Left lobe of liver (tissue), 2 donors: ENCODE measurements at places on chromosomes 16 and 17.

DNA sequence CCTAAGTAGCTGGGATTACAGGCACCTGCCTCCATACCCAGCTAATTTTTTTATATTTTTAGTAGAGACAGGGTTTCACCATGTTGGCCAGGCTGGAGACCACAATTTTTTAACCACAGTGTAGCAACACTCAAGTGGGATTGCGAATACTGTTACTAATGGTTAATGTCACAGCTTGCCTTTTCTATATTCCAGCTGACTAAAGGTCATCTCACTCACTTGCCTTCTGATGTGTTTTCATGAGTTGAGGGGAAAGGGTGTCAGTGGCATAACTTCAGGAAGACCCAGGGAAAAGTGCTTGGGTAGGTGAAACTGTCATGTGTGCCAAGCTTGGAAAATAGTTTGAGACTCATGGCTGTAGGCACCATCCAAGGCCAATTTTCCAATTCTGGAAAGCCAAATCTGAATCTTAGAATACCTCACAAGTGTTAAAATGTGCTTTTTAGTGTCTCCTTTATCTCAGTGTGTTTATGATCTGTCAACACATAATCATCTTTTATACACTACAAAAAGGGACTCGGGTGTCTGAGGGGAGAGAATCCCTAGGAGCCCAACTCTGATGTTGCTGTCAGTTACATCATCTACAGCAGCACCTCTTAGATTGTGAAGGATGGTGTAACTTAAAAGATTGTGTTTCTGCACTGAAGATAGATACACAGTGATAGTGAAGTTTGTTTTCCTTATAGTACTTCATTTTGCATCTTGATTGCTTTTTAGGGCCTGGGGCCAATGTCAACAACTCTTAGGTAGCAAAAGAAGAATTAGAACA is 27.1 kb downstream of the OGFOD1 start:
- no peak for DNase-seq

DNA sequence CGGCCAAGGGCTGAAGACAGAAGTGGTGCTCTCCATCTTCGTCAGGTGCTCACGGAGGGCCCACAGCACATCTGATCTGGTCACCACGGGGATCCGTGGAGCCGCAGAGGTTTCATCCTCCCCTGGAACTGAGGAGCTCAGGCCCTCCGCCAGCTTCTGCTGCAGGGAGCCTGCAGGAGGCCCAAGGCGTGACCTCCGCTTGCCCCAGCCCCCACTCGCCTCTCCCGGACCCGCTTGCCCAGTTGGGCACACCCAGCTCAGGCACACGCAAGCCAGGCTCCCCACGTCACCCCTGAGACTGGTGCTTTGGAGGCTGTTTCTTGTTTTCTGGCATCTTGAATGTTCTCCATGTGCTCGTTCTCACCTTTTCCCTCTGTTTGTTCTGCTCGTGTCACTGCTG is 39.4 kb upstream of the CHMP6 start:
- no peak for DNase-seq

DNA sequence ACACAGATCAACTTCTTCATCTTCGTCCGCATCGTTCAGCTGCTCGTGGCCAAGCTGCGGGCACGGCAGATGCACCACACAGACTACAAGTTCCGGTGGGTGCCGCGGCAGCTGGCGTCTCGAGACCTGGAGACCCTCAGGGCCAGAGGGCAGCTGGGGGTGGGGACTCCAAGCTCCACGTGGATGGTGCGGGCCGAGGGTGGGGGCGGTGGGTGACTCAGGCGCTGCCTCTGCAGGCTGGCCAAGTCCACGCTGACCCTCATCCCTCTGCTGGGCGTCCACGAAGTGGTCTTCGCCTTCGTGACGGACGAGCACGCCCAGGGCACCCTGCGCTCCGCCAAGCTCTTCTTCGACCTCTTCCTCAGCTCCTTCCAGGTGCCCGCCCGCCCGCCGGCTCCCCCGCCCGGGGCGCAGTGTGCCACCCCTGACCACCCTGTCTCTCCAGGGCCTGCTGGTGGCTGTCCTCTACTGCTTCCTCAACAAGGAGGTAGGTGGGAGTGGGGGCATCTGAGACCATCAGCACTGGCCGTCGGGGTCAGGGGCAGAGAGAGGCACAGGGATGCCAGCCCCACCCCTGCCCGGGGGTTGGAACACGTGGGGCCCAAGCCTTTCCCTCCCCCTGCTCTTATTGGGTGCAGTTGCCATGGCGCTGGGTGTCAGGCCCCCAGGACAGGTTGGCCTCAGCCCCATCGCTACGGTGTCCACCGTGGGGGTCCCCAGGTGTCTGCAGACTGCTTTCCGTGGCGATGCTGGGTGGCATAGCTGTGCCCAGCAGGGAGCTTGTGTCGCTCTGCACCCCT is 8.8 kb downstream of the GCGR start:
- DNase-seq, result no peak

DNA sequence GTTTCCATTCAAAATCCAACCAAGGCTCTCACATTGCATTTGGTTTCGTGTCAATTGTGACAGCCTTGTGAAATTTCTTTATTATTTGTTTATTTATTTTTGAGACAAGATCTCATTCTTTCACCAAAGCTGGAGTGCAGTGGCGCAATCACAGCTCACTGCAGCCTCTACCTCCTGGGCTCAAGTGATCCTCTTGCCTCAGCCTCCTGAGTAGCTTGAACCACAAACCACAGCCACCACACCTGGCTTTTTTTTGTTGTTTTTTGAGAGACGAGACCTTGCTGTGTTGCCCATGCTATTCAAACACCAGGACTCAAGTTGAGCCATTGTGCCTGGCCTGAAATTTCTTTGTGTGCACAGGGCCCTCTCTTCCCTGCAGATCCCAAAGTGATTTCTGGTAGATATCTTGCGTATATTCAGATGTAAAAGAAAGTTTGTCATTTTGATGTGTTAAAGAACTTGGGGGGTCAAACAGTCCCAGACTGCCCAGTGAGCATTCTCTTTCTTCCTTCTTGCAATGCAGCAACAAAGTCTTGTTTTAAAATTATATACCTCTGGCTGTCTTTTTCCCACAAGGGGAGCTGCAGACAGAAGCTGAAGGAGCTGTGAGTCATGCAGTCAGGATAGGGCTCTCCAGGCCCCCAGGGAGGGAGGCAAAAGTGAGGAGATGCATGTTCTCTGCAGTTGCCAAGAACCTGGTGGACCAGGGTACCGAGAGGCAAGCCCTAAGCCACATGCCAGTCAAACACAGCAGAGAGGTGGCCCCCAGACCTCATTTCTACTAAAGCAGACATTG is 15.5 kb upstream of the USP22 start:
- no peak for DNase-seq

GRCh38 chr17:79778504-79779083 is 646 bp downstream of the CBX2 start:
- no peak for DNase-seq

DNA sequence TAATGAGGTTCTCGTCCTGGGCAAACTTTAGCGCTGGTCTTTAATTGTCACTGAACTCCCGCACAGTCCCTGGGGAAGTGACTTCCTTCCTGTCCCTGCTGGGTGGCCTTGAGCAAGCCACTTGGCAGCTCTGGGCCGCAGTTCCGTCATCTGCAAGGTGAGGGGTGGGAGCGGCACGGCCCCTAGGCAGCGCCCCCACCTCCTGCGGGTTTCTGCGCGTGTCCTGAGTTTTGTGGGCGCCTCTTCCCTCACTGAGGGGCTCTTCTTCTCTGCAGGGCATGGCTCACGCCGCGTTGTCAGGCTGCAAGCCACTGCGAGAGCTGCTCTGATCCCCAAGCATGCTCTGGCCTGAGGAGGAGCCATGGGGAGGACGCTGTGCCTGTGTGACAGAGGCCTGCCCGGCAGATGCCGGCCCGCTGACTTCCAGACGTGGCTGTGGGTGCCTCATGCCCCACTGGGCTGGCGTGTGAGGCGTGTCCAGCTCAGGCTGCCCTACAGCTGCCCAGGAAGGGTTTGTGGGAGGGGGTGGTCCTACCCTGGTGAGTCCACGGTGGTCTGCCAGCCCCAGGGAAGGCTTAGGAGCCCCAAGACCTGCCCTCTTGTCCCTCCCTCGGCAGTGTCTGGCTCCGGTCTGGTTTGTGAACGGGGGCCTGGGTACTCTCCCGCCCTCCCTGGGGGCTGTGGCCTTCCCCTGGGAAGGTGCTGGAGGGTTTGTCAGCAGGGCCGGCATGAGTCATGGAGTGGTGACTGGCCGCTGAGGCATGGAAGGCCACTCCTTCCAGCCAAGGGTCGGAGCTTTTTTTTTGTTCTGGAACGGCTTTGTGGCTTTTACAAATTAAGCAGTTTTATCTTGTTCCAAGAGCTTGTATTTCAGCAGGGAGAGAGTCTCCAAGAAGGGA is 182.0 kb downstream of the SEC14L1 start:
- peak; percentile 49 for DNase-seq

DNA sequence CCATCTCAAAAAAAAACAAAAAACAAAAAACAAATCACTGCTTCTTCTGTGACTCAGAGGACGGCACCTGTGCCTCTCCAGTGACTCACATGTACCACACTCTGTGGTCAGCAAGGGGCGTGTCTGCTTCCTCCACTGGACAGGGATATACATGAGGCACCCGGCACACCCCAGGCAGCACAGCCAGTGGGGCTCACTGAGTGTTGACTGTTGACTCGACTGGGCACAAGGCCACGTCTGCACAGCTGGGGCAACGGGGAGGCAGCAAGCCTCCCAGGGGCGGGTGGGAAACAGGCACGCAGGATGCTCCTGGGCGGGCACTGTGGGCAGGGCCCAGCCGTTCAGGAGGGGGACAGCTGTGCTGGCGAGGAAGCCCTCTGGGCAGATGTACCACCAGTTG is 64.1 kb downstream of the TIMM22 start:
- DNase-seq, result no peak

DNA sequence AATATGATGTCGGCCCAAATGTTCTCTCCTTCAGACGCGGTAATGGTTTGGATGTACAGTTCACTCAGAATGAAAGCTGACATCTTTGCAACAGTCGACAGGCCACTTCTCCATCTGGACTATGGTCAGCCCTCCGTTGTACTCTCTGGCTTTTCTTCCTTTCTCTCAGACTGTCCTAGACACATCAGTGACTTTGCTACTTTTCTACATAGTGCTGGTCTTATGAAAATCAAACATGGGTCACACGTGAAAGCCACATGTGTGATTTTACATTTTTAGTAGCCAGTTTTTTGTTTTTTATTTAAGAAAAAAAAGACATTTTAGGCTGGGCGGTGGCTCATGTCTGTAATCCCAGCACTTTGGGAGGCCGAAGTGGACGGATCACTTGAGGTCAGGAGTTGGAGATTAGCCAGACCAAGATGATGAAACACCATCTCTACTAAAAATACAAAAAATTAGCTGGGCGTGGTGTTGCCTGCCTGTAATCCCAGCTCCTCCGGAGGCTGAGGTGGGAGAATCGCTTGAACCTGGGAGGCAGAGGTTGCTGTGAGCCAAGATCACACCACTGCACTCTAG is 644.1 kb downstream of the KCNJ2 start:
- no peak for DNase-seq

GRCh38 chr16:78900044-78900811 is 700.3 kb downstream of the MAF start:
- DNase-seq, result no peak
